ENCODE measurements at places on chromosomes 1 and 21.

DNA sequence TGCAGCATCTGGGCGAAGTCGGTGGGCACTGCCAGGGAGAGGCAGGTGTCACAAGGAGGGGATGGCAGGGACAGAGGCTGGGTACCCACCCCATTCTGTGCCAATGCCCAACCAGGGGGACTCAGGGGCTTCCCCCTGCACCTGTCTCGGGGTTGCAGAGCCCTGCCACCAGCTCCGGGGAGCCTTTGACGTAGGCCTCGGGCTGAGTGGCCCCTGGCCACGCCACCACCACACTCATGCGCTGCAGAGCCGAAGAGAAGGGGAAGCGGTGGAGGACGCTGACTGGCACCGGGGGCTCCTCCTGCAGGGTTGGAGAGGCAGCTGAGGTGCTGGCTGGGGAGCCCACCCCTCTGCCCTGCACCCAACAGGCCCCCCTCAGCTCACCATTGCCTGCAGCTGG, 11.7 kb upstream of the MFAP2 start:
- DNase-seq: no peak

- no peak for DNase-seq
Measured at GRCh38 chr21:31012133-31013089, 25.9 kb downstream of the KRTAP19-8 start.

GRCh38 chr1:245687152-245687635, 532.4 kb downstream of the KIF26B start:
- DNase-seq: no peak

DNA sequence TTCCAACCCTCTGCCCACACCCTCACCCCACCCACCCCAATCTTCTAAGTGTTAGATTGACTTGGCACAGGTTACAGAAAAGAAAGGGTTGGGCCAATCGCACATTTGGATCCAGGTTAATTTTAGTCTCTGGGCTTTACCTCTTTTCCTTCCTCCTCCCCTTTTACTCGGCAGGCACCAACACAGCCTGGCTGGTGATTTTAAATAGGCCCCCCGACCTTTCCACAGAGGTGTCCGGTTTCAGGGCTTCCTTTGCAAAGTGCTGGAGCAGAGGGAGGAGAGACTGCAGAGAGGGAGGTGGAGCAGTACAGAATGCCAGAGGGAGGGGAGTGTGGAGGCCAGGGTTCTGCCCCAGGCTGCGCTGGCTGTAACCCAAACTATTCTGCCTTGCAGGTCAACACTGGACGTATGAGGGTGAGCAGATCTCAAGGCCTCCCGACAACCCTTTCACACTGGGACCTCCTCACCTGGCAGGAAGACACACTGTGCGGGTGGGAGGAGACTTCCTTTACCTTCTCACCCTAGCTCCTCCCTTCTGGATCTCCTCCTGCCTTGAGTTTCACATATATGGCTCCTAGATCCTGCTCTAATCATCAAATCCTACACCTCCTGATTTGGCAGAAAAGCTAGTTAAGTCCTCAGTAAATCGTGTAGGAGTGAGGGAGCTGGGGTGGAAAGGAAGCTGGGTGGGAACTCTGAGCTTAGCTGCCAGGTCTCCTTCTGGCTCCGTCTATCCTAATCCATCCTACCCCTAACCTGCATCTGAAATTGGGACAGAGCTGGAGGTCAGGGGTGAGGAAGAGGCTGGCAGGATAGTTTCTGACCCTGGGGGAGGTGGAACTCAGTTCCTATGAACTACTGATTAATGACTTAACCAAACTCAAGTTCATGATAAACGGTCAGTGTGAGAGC, 2.4 kb downstream of the CA14 start:
- peak; percentile 93 for DNase-seq

Data from NCI-H526 (cell line).